AML-193 (cell line): ENCODE measurements at places on chromosomes 7 and 10.

- no peak for DNase-seq
These were observed 181.4 kb downstream of the AKR1D1 start for GRCh38 chr7:138257459-138258196.

DNA sequence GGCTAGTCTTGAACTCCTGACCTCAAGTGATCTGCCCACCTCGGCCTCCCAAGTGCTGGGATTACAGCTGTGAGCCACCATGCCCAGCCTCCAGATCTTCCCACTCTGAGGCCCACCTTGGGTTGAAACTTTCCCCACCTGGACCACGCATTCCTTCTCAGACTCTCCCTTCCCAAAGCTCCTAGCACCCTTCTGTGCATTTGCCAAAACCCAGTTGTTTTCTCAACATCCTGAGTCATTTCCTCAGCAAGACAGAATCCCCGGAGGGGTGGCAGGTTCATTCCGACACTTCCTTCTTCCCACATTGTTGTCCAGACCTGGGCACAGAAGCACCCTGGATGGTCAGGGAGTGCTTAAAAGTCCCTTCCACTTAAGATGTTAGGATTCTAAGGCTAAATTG, 28.9 kb downstream of the BAG3 start:
- DNase-seq: peak; percentile 15

DNA sequence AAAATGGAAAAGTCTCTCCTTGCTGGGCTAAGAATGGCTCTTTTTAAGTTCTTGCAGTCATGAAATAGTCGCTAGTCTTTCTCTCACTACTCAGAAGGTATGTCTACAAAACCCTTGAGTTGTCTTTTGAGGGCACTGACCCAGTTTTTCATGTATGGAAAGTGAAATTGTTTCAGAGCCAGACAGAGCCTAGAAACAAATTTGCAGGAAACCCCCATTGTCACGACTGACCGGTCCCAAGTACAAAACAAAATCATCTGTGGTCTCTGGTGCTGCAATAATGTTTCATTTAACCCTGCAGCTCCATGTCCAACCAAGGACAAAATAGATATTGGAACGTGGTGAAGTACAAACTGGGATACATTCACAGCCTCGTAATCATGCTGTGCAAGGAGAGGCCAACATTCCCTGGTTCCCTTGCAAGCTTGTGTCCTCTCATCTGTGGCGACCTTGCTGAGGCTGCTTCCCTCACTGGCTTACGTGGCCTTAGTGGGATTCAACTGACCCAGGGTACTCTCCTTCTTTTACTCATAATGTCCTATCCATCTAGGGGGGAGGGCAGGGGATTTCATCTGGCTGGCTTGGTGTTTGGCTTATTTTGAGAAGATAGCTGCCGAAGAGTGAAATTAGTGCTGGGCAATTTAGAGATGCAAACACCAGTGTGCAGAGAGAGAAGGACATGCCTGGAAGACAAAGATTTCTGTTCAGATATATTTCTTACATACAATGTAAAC, 172.5 kb downstream of the IPMK start:
- no peak for DNase-seq

DNA sequence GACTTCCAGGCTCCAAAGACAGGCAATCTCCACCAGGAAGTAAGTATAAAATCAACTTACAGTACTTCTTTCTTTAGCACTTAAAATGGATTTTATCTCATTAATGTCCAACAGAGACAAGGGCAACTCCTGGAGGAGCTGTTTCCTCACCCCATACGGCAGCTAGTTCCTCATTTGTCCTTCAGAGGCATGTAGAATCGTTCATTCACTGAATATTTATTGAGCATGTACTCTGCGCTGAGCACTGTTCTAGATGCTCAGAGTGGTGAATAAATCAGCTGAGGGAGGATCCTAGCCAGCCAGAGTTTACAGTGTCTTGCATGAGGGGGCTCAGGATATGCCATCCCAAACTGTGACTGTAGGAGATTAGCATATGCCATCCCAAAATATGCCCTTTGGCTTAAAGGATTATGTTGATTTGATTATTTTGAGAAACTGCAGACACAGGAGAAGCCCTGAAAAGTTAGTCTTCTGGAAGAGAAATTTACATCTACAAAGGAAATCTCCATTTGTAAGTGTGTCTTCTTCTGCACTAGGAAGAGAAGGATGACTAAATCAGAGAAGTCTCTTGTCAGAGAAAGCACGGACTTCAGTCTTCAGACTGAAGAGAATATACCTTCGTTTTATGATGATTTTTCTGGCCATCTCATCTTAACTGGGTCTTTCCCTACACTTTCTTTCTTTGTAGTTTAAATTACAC, 66.9 kb downstream of the BAMBI start:
- DNase-seq: no peak

DNA sequence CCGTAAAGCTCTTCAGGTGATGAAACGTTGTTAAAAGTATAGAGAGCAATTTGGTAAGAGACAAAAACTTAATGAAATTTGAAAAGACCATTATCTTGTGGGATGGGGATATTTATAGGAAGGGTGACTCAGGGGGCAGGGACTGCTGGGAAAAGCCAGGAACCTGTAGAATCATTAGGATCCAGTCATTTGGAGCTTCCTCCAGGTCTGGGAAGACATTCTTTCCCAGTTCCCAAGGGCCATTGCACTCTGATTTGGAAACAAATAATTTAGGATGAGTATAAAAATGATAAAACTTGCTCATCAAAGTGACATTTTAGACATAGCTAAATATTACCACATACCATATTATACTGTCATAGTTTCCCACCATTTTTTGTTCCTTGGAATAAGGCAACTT, 143.9 kb downstream of the PFKFB3 start:
- no peak for DNase-seq

DNA sequence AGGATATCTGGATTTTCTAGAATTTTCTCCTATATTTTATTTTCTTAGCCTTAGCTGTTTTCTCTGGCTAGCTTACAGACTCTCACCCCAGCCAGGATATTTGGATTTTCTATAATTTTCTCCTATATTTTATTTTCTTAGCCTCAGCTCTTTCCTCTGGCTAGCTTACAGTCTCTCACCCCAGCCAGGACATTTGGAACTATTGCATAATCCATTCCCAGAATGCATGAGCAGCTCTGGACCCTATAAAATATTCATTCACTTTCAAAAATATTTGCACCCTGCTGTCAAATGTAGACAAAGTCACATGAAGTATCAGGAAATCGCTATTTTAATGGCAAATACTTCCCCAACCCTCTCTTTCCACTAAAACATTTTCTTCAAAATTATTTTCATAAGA, 298.9 kb downstream of the DNAJB6 start:
- DNase-seq: no peak

GRCh38 chr7:157470017-157470322, 133.2 kb downstream of the DNAJB6 start:
- no peak for DNase-seq

DNA sequence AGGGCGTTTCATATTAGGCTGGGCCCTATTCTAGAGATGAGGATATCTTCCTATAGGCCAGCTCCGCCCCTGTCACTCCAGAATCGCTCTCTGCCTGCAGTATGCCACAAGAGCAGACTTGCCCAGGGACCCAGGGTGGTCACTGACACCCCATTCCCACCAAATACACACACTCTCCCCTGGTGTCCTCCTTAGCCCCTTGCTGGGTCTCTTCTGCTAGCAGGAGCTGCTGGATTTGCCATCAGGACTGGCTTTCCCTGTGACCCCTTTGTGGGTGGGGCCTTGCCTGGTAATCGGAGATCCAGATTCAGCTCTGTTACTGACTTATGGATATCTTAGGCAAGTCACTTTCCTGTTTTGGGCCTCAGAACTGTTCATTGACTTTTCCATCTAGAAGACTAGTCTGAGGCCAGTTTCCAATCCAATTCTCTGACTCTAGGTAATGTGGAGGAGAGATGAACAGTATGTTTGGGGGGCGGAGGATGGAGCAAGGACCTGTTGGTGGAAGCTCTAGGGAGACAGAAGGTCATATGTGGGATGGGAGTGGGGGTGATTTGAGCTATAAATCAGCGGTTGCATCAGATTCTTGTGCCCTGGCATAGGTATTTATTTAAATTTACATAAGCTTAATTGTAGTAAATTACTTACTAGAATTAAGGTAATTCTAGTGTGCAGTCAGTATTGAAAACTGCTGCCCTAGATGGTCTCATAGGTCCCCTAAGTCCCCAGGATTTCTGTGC, 1.6 kb downstream of the TSPAN15 start:
- DNase-seq: no peak

DNA sequence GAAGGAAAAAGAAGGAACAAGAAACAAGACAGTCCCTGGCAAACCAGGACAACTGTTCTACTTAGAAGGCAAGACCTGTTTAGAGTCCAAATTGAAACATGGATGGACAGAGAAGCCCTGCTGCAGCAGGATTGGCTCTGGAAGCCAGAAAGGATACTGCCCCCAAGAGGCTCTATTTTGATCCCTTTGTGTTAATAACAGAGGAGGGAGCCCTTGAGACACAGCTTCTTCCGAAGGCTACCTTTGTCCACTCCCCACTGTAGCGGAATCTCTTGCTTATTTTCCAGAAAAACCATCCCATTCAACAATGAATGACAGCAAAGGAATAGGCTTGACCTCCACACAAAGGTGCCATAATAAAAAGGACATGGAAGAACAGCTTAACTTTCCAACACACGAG, 120.3 kb upstream of the FOXK1 start:
- no peak for DNase-seq

DNA sequence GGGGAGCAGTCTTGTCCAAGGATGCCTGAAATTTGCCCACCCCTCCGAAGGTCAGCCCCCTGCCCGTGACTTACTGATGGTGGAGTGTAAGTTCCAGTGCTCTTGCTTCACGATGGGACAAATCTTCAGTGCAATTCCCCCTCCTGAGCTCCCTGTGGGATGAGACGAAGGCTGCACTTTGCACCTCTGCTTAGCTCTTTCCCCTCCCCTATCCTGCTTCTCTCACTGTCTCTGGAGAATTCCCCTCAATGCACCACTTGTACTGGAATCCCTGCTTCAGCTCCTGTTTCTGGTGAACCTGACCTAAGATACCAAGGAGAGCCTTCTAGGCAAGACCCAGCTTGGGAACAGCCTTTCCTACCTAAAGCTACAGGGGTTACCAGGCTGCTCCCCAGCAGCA, 122.9 kb upstream of the ZMIZ1 start:
- no peak for DNase-seq

- DNase-seq: no peak
These were observed 415.3 kb upstream of the PRKCQ start for GRCh38 chr10:6995341-6995740.

DNA sequence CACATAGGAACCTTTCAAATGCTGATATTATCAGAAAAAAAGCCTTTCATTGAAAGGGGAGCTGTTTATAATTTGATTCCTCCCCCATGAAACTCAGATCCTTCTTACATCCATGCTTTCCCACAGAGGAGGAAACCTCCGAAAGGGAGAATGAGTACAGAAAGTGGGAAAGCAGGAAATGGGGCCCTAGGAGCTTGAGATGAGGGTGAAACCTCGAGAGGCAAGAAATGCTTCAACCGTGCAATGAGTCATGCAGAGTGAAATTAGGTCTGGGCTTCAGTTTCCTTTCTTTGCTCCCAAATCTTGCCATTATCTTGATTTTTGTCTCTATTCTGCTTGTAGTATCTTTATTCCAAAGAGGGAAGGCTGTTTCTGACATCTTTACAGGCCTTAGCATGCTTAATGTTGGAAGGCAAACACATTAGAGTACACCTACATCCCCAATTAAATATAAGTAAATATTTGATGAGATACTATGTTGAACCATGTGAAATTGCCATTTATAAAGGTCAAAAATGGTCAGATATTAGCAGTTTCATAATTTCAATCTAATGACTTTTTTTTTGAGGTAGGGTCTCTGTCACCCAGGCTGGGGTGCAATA, 79.1 kb downstream of the NAMPT start:
- no peak for DNase-seq

DNA sequence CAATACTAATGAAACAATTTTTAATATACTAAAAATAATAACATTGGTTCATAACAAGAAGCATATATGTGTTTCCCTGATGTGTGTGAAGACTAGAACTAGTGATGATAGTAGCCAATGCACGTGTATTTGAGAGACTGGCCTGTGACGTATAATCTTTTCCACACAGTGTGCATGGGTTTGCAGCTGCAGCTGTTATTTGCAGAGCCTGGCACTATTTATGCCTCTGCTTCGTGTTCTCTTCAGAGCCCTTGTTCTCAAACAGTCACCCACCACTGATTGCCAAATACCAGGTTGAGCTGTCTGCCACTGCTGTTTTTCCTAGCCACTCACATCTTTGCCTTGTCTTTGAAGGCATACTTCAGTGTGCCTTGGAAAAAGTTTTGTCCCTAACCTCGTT, 531.7 kb downstream of the ETV1 start:
- no peak for DNase-seq

DNA sequence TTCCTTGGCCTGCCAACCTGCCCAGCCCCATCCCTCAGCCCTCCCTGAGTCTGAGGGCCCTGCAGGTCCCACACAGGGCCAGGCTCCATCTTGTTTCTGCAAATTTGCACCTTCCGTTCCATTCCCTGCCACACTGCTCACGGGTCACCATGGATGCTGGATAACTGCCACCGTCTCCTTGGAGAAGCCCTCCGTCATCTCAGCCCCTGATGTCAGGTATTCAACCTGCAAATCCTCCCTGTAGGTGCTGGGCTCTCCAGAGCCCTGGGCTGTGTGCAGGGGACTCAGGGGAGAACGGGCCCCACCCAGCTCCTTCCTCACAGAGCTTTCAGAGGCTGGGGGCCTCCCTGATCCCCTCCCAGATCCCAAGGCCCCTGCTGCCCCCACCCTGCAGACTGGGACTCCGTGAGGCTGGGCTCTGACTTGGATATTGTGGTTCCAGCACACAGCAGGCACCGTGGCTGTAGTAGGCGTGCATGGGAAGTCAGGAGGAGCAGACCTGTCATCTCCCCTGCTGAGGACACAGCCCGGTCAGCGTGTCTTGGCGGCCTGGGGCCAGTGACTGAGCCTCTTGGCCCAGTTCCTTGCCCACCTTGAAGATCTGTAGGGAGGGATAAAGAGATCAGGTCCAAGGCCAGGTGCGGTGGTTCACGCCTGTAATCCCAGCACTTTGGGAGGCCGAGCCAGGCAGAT, 121.7 kb upstream of the TNRC18 start:
- no peak for DNase-seq

GRCh38 chr7:128188396-128189230, 52.5 kb upstream of the LEP start:
- DNase-seq: no peak

- no peak for DNase-seq
These were observed 2.9 kb upstream of the RBM20 start for GRCh38 chr10:110641256-110641655.

- no peak for DNase-seq
These were observed 36.3 kb downstream of the FOXL3 start for GRCh38 chr7:326273-326672.

GRCh38 chr7:115145512-115145911, 223.6 kb downstream of the MDFIC start:
- peak; percentile 4 for DNase-seq
